ENCODE measurements at places on chromosomes 1 and 21.

DNA sequence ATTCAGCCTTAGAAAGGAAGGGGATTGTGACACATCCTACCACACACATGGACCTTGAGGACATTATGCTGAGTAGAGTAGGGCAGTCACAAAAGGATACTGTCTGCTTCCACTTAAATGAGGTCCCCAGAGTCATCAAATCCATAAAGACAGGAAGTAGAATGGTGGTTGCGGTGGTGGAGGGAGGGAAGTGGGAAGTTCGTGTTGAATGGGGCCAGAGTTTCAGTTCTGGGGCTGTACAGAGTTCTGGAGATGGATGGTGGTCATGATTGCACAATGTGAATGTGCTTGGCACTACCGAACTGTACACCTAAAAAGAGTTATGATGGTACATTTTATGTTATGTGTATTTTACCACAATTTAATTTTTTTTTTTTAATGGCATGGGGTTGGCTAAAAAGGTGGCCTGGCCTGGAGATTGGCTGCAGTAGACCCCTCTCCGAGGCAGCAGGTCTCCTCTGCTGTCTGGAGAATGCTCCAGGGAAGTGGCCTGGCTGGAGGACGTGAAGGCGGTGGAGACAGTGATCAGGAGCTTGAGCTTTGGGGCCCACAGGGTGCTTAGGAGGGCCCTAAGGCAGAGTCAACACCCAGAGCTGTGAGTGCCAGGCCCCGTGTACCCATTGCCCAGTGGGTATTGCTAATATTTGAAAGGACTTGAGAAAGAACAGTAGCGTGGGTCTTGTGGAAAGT is 30.4 kb downstream of the IFNGR2 start:
- ATAC-seq: no peak

- no peak for ATAC-seq
Observed at GRCh38 chr21:29654203-29654602, 285.6 kb downstream of the GRIK1 start.

DNA sequence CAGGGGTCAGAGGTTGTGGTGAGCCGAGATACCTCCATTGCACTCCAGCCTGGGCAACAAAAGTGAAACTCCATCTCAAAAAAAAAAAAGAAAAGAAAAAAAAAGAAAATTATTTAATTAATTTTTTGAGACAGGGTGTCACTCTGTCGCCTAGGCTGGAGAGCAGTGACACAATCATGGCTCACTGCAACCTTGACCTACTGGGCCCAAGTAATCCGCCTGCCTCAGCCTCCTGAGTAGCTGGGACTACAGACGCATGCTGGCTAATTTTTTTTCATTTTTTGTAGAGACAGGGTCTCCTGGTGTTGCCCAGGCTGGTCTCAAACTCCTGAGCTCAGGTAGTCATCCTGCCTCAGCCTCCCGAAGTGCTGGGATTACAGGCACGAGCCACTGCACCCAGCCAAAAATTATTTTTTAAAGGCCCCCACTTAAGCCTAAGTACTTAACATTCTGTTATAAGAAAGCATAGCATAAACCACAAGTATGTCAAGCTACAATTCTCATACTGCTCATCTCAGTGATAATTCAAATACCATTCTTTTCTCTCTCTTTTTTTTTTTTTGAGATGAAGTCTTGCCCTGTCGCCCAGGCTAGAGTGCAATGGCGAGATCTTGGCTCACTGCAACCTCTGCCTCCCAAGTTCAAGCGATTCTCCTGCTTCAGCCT is 19.9 kb downstream of the NUCKS1 start:
- ATAC-seq: peak; percentile 33

GRCh38 chr1:231284441-231284840 is 43.4 kb downstream of the GNPAT start:
- no peak for ATAC-seq

DNA sequence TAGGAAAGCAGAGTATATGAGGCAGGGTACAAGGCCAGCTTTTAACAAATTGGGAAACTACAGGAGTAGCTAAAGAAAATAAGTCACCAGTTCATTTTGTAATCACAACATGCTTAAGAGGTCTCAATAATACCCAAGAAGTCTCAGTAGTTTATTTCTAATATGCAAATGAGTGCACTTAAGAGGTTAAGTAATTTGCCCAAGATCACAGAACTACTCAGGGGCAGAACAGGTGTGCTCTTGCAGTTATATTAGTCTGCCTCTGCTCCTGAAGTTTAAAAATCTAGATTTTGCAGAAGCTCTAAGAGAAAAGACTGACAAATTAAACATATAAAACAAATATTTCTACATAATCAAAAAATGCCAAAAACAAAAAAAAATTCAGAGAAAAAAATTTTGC is 6.9 kb downstream of the EPS15 start:
- no peak for ATAC-seq

All from SK-N-SH treated with all-trans-retinoic acid at 6 μM for 48 hours (cell line).